PC-3 (cell line): ENCODE measurements at places on chromosomes 3 and 15. TPM values are rescaled to one million over a fixed set of nuclear protein-coding genes. Genes with fewer than 3 reads are reported as not detected.

DNA sequence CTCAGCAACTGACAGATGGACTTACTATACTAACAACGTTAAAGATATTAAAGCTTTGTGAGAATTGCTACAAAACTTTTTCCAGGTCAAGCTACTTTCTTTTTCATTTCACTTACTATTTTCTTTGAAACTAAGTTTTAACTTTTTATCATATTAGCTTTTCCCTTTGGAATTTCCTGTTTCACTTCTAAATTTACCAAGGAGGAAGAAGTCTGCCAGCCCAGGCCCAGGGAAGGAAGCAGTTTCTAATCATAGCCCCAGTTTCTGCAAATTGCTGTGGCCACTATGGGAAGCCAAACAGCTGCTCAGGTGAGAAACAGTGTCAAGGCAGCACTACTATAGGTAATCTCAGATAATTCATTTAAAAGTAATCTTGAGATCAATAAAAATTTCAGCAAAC is 18.4 kb downstream of the CYFIP1 start:
- no peak for DNase-seq

The KCNH8 gene
- not detected in 2 replicates for total RNA-seq

DNA sequence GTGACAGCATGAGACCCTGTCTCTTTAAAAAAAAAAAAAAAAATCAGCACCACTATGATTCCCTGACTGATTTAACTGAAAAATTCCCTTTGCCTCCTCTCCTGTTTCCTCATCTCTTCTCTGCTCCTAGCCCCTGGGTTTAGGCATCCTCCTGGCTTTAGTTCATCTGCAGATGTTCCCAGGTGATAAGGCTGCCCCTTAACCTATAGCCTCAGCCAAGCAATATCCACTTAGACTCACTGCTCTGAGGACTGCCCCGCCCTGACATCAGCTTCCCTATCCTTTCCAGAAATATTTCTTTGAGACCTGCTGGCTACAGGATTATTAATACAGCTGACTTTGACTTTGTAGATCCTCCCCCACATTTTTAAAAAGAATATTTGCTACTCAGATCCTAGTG is 39.4 kb upstream of the HACD2 start:
- DNase-seq = peak; percentile 36

- DNase-seq = peak; percentile 98
These were observed 419.5 kb upstream of the NAALADL2 start for GRCh38 chr3:174439331-174440252.

The ANKUB1 gene
- total RNA-seq = not detected in 2 replicates

- DNase-seq = no peak
These were observed 42.1 kb downstream of the PLS1 start for GRCh38 chr3:142638291-142638690.

The MORC1 gene
- total RNA-seq = not detected in 2 replicates

The FOXB1 gene
- total RNA-seq = not detected in 2 replicates

The P2RY13 gene
- not detected in 2 replicates for total RNA-seq

- no peak for DNase-seq
These were observed 329.3 kb upstream of the THBS1 start for GRCh38 chr15:39251413-39252133.

GRCh38 chr3:73409138-73409763 is 215.5 kb downstream of the PDZRN3 start:
- DNase-seq = peak; percentile 20

DNA sequence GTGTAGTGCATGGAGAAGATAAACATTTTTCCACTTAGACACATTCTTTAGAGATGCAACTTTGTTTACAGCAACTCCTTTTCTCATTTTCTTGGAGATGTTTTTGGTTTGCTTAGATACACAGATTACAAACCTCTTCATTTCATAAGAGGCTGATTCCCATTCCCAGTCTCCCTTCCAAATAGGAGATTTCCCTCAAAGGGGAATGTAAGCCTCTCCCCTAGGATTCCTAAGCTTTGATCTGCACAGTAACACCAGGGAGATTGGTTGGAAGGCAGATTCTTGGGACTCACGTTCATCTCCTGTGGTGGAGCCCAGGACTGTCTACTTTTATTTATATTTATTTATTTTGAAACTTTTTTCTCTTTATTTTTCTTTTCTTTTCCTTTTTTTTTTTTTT is 63.2 kb downstream of the MCTP2 start:
- no peak for DNase-seq

The EIF2A gene
- 67.9 and 92.4 TPM in 2 replicates for total RNA-seq

- DNase-seq = no peak
These were observed 155.0 kb upstream of the BHLHE40 start for GRCh38 chr3:4823986-4824925.

The PPARG gene
- 208 and 250 TPM in 2 replicates for total RNA-seq

The IL16 gene
- total RNA-seq = 0.04 TPM in 1 of 2 replicates, not detected in the other

DNA sequence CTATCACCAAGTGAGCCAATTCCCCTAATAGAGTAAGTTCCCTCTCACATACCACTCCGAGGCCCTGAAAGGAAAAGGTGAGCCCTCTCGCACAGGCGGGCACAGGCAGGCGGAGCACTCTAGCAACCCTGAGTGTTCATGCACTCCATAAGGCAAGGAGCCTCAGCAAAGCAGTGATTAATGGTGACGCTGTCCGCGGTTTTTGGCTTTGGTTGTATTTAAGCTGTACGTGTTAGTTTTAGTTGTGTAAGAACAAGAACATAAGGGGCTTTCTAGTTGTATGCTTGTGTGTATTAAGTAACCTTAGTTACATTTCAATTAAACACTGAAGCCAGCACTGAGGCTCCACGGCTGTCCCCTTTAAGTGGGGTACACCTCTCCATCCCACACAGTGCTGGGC is 33.1 kb downstream of the KLHL25 start:
- DNase-seq = no peak

The ST8SIA2 gene
- not detected in 2 replicates for total RNA-seq

DNA sequence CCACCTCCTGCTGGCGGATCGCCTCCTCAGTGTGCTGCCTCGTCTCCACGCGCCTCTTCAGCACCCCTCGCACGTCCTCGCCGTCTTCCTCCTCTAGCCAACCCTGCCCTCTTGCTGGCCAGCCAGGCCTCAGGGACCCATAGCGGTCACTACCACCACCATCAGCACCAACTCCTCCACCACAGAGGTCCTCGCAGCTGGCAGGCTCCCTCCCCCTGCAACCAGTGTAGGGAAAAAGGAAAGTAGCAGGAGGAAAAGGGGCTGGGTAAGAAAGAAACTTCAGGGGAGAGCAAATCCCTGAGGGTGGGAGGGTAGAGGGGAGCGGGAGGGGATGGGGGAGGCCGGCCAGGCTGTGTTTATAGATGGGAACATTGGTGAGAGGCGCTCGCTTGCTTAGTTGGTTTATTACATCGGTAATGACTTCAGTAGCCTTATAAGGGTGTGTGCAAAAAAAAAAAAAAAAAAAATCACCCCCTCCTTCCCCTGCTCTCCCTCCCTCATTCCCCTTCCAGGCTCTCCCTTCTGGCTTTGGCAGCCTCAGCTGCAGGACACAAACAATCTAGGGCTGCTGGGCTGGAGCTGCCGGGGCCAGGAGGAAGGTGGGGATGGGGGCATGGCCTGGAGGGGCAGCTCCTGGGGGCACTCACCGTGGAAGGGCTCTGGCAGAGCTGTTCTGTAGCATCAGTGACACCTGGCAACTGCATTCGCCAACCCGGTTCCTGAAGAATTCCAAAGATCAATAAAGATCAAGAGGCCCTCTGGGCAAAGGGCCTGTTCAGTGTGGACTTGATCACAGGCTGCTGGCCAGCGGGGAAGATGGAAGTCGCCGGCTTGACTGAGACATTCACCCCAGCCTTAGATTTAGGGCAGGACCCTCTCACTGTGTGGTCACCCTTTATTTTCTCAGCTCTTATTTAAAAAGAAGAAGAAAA is 116.2 kb upstream of the HACD2 start:
- DNase-seq = no peak

DNA sequence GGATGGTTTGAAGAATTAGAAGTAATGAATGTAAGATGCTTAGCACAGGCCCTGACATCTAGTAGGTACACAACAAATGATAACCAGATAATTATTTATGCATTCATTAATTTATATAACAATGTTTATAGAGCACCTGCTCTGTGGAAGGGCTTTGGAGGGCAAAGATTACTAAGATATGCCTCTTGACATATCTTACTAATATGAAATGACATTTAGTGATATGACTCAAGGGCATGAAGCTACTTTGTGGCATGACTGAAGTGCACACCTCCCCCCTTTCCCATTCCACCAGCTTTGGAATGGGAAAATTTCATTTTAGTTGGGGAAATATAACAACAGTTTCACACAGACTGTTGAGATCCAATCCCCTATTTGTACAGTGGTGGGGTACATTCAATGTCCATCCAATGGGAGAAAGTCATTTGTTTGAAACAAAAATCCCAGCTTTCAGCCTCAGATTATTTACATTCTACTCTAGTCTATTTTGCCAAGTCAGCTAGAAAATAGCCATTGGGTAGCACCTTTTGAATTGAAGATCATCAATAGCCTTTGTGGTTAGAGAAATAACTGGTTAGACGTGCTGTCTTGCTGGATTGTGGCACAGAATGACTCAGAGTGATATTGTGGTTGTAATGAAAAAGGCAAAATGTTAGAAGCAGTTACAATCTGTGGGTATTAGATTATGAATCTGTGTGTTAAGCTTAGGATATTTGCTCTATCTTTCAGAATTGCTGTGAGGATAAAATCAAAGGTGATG is 72.9 kb downstream of the MOBP start:
- peak; percentile 31 for DNase-seq

GRCh38 chr15:41661078-41661517 is 893 bp downstream of the MGA start:
- peak; percentile 41 for DNase-seq

DNA sequence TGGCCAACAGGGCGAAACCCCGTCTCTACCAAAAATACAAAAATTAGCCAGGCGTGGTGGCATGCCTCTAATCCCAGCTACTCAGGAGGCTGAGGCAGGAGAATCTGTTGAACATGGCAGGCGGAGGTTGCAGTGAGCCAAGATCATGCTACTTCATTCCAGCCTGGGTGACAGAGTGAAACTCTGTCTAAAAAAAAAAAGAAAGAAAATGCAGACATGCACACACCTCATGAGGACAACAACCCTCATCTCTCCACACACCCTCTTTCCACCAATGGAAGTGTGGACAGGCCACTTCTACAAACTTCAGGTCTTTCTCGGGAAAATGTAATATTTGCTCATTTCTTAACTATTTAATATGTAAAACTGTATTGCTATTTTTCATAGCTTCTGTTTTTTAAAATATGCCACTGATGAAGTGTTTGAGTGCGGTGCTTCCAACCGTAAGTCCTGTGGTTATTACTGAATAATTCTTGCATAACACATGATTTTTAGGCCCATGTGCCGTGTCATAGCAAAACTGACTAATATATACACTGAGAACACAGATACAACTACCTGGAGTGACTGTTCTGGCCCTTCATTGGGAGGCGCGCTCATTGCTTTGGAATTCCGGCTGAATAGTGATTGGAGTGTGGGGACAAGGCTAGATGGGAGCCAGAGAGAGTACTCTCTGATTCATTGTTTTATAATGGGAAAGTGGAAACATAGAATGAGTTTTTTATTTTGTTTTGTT is 23.1 kb downstream of the LRRC31 start:
- DNase-seq = peak; percentile 92
